ENCODE measurements at places on chromosomes 7 and 10.

DNA sequence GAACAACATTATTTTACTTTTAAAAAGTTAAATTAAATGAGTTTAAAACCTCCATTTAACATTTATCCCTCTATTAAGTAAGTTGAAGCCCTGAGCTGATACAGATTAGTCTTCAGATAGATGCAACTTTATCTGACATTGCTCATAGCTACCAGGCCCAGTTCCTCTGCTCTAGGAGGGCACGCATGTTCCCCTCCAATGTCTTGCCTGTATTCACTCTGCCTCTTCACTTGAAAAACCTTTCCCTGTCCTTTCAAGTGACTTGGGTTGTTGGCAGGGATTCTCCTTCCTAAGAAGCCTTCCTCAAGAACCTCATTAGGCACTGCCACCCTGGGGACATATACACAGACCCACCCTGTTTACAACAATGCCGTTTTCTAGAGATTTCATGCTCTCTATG lies 270.4 kb downstream of the RELN start:
- no peak for DNase-seq

DNA sequence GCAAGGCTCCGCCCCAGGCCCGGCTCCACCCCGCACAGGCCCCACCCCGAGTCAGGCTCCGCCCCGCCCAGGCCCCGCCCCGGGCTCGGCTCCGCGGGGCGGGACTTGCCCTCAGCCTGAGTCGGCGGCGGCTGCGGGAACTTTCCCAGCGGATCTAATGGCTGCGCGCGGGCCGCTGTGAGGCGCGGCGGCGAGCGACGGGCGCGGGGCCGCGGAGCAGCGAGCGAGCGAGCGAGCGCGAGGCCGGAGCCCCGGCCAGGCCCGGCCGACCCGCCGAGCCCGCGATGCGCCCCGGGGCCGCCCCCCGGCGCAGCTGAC lies at the start of gene INPP5A:
Gene INPP5A (plus strand): TSS at position 104 of the 318 bp plus-strand sequence. CDS start 310 bp downstream, outside the sequence.
- DNase-seq = no peak

GRCh38 chr10:34022195-34022594 lies 687.7 kb upstream of the NRP1 start:
- DNase-seq = no peak

DNA sequence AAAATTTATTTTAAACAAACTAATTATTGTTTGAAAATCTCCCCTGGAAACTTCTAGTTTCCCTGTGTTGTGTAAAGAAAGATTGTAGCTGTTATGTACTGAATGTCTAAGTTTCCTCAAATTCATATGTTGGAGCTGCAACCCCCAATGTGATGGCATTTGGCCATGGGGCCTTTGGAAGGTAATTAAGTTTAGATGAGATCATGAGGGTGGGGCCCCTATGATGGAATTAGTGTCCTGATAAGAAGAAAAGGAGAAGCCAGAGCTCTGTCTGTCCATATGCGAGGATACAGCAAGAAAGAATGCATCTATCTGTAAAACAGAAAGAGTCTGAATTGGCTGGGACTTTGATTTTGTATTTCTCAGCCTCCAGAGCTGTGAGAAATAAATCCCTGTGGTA lies 179.5 kb downstream of the STK31 start:
- DNase-seq = no peak

DNA sequence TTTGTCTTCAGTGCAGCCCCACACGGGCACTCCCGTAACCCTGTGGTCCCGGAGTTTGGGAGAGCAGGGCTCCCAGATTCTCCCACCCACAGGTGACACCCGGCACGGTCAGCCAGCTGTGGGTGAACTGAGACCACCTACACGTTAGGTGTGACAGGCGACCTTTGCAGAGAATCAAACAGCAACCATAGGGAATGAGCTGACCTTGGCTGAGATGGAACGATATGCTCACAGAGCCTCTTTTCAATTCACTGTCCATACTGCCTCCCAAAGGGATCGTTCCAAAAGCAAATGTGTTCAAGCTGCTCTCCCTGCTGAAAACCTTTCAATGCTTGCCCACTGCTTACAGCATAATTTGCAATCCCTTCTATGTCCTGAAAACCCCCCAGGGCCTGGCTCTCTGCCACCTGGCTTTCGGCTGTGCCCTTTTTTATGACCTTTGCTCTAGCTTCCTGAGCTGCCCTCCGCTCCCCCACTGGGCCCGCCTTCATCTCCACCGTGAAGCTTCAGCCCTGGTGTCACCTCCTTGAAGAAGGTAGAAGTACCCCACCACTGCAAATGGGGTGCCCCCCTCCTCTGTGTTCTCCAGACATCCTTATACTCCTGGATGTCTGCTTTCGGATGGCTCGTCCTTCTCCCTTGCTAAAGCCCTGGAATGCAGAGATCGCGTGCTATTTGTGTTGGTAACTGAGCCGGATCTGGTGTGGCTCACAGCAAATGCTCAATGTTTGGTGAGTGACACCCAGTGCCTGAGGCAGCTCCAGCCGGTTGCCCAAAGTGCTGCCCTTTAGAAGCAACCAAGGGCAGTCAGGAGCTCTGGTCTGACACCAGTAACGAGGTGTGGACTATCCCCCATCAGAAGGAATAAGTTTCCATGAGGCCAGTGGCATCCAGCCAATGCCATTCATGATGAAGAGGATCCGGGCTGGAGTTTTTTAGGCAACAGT lies 90.4 kb downstream of the KIAA1549 start:
- no peak for DNase-seq

GRCh38 chr10:10317151-10317550 lies 700.5 kb upstream of the CELF2 start:
- no peak for DNase-seq

DNA sequence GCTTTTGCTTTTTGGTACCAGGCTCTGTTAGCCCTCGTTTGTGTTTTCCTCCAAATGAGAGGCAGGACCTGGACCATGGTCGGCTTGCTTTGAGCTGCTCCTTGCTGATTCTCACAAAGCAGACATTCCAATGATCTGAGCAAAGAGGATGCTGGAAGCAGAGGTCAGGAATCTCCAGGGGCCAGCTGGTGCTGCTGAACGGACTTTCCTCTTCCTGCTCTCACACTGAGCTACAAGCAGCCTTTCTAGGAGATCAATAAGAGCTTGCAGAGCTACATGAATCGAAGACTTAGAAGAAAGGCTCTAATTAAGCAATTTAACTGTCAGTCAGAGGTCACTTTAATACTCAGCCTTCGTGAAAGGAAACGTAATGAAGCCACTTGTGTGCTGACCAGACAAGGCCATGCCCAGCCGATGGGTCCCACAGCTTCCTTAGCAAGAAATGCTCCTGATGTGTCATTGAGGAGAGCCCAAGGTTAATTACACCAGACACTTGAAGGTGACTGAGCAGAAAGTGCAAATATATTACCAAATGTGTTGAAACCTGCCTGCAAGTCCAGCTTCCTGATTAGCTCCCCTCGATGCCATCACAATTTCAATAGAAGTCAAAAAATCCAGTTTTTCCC lies 151.3 kb upstream of the RSU1 start:
- DNase-seq = no peak

GRCh38 chr10:4691776-4692175 lies 134.2 kb upstream of the AKR1E2 start:
- DNase-seq = no peak

- no peak for DNase-seq
Measured at GRCh38 chr10:13853854-13854253, 267.1 kb downstream of the PRPF18 start.

GRCh38 chr7:45704683-45705016 lies 130.5 kb downstream of the ADCY1 start:
- DNase-seq = peak; percentile 89

DNA sequence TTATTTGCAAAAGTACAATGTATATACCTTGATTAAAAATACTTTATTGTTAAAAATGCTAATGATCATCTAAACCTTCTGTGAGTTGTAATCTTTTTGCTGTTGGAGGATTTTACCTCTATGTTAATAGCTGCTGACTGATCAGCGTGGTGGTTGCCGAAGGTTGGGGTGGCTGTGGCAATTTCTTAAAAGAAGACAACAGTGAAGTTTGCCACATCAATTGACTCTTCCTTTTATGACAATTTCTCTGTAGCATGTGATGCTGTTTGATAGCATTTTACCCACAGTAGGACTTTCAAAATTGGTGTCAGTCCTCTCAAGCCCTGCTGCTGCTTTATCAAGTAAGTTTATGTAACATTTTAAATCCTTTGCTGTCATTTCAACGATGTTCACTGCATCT lies 16.9 kb upstream of the ENTPD1 start:
- DNase-seq = no peak

DNA sequence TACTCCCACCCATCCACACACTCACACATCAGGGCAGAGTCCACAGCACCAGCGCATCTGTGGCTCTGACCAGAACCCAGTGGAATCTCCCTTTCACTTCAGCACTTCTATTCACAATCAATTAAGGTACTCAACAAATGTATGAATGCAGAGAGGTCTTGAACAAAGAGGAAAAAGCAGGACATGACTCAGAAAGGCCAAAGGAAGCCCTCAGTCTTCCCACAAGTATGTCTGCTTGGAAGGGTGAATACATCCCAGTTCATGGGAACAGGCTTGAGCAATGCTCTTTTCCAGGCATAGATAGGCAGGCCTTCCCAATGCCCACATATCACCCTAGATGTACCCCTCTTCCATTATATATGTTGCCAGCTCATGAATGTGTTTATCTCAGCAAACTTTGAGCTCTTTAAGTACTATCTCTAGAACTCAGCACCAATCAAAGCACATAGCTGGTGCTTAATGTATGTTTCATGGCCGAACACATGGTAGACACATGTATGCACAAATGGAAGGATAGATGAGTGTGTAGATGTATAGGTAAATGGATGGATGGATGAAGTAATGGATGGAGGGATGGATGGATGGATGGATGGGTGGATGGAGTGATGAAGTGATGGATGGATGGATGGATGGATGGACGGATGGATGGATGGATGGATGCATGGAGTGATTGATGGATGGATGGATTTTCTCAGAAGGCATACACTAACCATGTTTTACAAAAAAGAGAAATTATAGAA lies 507.6 kb downstream of the GRID1 start:
- no peak for DNase-seq

GRCh38 chr7:106599343-106599698 lies 61.6 kb downstream of the CCDC71L start:
- no peak for DNase-seq

DNA sequence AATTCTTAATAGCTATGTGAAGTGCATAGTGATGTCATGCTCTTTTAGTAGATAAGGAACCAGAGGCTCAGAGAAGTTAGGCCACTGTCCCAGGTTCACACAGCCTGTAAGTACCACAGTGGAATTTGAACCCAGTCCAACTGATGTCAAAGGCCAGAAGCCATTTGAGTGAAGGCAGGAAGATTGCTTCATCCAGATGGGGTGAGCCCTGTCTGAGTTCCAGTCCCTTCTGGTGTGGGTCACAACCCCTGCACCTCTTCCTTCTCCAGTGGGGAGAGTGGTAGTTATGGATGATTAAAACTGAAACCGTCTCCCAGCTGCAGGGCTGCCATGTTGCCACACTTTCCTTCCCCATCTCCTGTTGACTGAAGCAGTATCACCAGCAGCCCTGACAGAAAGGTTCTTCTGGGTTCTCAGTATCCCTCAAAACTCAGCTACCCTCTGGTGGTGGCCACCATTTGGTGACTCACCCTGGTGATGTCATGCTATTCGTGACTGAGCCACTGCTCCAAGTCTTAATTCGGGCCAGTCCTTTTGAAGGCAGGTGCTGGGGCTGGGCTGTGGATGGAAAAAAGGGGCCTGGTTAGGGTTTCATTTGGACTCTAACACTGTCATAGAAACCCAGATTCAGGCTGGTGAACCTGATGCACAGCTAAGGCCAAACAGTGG lies 1.5 kb upstream of the C10orf95 start:
- no peak for DNase-seq

- no peak for DNase-seq
Measured at GRCh38 chr7:102912742-102913141, at the start of gene LRRC17. Gene LRRC17, plus strand, starts transcription at chr7:102913000. Its CDS starts 20,914 bp downstream, at chr7:102933914.

DNA sequence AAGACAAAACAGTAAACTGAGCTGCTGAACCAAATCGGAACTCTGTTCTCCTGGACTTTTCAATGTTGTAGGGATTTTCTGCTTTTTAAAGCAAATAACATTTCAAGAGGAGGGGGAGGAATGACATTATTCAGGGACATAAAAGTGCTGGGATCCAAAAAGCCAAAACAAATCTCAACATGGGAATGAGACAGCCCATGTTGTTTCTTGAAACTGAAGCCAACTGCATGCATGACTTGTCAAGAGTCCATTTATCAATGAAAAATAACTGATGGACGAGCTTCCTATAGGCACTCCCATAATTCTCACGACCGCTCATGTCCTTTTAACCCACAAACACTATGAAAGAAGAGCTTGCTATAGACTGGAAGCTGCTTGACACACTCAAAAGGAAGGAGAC lies 27.8 kb downstream of the FAM53B start:
- no peak for DNase-seq

- DNase-seq = no peak
Measured at GRCh38 chr7:1083729-1084657, 3.9 kb upstream of the GPER1 start.

DNA sequence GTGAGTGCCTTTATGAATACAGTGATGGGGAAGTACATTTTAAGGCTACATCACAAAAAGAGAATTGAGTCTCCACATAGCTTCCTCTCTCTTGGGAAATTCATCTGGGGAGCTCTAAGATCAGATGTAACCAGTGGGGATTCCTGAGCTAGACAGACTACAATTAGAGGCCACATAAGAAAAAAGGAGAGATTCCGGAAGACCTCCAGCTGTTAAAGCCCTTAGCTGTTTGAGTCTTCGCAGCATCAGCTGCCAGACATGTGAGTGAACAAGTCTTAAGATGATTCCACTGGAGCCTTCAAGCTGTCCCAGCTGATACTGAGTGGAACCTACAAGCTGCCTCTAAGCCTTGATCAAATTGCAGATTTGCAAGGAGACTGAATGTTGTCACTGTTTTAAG lies 448.5 kb downstream of the NXPH1 start:
- DNase-seq = no peak

DNA sequence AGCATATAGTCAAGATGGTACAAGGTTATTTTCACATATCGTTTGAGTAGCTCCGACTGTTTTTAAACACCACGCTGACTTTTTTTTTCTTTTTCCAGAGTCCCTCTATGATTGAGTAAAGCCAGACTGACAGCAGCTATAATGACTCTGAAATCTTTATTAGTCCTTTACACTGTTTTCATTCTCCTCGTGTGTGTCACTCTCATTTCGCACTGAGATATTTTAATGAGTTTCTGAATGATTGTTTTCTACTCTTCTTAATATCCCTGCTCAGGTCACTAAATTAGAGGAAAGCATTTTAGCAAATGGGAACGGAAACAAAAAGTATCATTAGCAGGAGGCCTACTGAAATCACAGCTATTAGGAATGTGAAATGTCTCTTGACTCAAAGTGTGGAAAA lies 162.3 kb upstream of the MTPN start:
- DNase-seq = no peak

GRCh38 chr10:91208642-91209041 lies 11.8 kb upstream of the PCGF5 start:
- no peak for DNase-seq
